ENCODE measurements at places on chromosomes 12 and 14.

- DNase-seq: no peak
Measured at GRCh38 chr14:61495809-61496208, 174.4 kb downstream of the PRKCH start.

- DNase-seq: no peak
Measured at GRCh38 chr12:72018036-72018435, 79.4 kb downstream of the TPH2 start.

DNA sequence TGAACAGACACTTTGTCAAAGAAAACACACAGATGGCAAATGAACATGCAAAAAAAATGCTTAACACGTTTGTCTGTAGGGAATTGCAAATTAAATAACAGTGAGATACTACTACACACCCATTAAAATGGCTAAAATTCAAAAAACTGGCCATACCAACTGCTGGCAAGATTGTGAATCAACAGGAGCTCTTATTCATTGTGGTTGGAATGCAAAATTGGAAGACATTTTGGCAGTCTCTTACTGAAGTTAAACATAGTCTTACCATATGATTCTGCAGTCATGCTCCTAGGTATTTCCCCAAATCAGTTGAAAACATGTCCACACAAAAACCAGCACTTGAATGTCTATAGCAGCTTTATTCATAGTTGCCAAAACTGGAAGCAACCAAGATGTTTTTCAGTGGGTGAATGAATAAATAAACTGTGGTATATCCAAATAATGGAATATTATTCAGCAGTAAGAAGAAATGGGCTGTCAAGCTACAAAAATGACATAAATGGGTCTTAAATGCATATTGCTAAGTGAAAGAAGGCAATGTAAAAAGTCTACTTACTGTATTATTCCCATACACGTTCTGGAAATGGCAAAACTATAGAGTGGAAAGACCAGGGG lies 91.4 kb downstream of the PLEKHA5 start:
- no peak for DNase-seq

- DNase-seq: no peak
Measured at GRCh38 chr12:31120392-31121008, 46.8 kb downstream of the DDX11 start.

Measured in NCI-H526 treated with DMSO at 0.1 percent for 48 hours (cell line).